GM23248 (cell line): ENCODE measurements at places on chromosomes 7 and 10. TPM values are rescaled to one million over a fixed set of nuclear protein-coding genes. Genes with fewer than 3 reads are reported as not detected.

PTPN20 gene
- 0.22 TPM in 1 of 2 replicates, not detected in the other for total RNA-seq

PDK4 gene
- total RNA-seq, result 1.0 and 1.5 TPM in 2 replicates

BCCIP gene
- 43.9 and 51.7 TPM in 2 replicates for total RNA-seq

DEPP1 gene
- 7.0 and 10.1 TPM in 2 replicates for total RNA-seq

ALOX5 gene
- total RNA-seq, result not detected in 2 replicates

PALD1 gene
- total RNA-seq, result not detected in 2 replicates

KCNH2 gene
- not detected in 2 replicates for total RNA-seq

PLPP4 gene
- total RNA-seq, result 22.5 and 30.0 TPM in 2 replicates

GRCh38 chr7:7681191-7681935 is 37.0 kb downstream of the RPA3 start:
- peak; percentile 71 for DNase-seq

GRCh38 chr7:158847451-158847866 is 8.9 kb upstream of the DYNC2I1 start:
- DNase-seq, result peak; percentile 71

DNA sequence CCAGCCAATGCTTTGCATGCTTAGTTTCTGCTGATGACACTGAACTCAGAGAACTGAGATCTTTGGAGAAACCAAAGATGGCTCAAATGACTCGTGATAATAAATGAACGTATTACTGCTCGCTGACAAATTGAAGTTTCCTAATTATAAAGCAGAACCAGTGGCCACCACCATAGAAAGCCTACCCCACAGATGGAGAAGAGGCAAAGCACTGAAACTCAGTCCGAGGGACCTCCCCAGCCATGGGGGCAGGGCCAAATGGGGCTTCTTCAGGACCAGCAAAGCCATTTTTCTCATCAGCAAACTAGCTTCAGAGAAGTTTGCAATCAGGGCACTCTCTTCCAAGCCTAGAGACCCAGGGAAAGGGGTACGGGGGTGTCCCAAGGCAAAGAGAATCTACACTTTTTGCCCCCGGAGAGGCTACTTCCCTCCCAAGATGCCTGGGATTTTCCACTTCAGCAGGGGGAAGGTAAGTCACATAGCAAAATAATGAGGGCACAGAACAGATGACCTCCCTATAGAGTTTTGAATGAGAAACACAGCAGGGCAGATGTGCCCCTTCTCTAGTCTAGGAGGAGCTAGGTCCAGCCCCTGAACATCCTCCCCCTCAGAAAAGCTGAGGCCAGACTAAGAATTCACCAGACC is 4.3 kb upstream of the IL6 start:
- no peak for DNase-seq

DNA sequence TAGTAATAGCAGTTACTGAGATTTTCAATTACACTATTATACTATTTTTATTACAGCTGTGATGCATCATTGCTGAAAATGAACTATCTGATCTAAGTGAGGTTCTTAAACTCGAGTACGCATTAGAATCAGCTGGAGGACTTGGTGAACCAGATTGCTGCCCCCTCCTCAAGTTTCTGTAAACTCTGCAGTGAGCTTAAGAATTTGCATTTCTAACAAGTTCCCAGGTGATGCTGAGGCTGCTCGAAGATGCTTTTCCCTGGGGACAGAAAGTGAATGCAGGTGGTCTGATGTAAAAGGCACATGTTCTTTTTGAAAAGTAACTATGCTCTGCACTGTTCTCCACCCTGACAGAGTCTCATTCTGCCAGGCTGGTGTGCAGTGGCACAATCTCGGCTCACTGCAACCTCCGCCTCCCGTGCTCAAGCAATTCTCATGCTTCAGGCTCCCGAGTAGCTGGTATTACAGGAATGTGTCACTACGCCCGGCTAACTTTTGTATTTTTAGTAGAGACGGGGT is 12.5 kb downstream of the RNF133 start:
- DNase-seq, result no peak

GRCh38 chr7:87398446-87398845 is 53.0 kb downstream of the CROT start:
- peak; percentile 60 for DNase-seq

DNA sequence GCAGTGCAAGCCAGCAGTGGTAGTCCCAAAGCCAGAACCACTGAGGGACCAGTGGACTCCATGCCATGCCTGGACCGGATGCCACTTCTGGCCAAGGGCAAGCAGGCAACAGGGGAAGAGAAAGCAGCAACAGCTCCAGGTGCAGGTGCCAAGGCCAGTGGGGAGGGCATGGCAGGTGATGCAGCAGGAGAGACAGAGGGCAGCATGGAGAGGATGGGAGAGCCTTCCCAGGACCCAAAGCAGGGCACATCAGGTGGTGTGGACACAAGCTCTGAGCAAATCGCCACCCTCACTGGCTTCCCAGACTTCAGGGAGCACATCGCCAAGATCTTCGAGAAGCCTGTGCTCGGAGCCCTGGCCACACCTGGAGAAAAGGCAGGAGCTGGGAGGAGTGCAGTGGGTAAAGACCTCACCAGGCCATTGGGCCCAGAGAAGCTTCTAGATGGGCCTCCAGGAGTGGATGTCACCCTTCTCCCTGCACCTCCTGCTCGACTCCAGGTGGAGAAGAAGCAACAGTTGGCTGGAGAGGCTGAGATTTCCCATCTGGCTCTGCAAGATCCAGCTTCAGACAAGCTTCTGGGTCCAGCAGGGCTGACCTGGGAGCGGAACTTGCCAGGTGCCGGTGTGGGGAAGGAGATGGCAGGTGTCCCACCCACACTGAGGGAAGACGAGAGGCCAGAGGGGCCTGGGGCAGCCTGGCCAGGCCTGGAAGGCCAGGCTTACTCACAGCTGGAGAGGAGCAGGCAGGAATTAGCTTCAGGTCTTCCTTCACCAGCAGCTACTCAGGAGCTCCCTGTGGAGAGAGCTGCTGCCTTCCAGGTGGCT is 97.7 kb downstream of the TACC2 start:
- DNase-seq, result no peak

DNA sequence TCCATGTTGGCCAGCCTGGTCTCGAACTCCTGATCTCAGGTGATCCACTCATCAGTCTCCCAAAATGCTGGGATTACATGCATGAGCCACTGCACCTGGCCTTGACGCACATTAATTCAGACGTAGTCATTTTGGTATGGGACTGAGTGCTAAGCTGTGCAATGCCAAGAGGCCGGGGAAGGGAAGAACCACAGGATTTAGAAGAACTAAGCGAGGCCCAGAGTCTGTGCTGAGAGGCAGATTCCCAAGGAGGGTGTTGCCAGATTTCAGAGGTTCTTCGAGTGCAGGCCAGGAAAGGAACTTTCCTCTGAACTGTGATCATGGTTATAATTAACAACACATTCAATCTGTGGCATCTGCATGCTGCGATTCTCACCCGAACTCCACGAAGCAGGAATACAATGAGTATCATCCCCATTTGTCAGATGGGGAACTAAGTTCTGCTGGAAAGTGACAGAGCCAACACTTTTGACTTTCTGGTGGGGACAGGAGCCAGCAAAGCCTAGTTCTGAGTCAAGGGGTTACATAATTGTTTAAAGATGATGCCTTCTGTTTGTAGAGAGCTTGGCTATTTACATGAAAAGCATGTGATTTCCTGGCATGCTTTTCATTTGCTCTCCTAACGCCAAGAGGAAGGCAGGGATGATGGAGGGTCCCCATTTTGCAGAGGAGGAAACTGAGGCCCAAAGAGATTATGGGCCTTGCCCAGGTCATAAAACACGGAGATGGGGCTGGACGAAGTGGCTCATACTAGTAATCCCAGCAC is 6.2 kb upstream of the ZAN start:
- peak; percentile 93 for DNase-seq

DNA sequence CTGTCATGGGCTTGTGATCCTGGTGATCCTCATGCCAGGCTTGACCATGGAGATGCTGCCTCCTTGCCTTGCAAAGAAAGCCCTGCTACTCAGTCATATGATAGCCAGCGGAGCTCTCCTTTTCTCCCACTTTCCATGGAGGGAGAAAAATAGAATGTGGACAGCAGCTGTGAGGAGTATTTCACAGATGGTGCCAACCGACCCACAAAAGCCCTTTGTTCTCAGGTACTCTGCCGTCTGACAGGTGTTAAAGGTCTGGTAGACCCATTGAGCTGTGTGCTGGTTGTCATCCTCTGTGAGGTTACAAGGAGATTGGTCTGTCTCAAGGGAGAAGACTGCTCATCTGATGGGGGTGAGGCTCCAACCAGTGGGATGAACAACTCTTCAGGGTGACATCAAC is 29.5 kb upstream of the COBL start:
- no peak for DNase-seq

GRCh38 chr10:74558897-74559296 is 267.5 kb upstream of the KAT6B start:
- no peak for DNase-seq

GRCh38 chr7:44182827-44183226 is 6.4 kb downstream of the GCK start:
- DNase-seq, result no peak

GRCh38 chr10:121154310-121154709 is 303.1 kb downstream of the WDR11 start:
- DNase-seq, result no peak

DNA sequence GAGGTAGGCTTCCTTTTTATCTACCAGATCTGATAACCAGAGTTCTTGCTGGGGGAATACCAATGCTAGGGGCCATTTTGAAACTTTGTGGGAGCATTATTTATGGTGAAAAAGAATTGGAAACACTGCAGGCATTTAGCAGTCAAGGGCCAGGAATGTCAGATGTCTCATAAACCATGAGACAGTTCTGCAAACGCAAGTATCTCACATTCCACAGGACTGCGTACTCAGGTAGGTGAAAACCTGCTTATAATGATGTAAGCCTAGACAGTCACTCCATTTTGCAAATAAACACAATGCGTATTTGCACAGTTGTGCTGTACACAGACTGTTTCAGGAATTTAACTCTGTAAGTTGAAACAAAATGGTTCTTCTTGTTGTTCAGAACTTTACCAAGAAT is 33.9 kb downstream of the ECHDC3 start:
- DNase-seq, result no peak

GRCh38 chr7:143434660-143435059 is 8.6 kb upstream of the TAS2R60 start:
- DNase-seq, result peak; percentile 93

DNA sequence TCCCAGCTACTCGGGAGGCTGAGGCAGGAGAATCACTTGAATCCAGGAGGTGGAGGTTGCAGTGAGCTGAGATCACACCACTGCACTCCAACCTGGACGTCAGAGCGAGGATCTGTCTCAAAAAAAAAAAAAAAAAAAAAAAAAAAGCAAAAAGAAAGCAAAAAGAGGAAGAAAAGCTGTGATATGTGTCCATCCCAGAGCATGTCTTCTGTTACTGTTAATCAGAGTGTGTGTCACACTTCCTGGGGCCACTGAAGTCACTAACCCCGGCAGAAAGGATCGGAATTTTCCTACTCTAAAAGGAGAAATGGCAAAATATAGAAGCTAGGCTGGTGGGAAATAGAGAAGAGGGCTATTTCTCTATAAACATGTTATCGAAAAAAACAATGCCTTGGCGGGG is 11.9 kb downstream of the PIK3AP1 start:
- no peak for DNase-seq

- DNase-seq, result no peak
These were observed 3.3 kb upstream of the GAD2 start for GRCh38 chr10:26213157-26213800.

DNA sequence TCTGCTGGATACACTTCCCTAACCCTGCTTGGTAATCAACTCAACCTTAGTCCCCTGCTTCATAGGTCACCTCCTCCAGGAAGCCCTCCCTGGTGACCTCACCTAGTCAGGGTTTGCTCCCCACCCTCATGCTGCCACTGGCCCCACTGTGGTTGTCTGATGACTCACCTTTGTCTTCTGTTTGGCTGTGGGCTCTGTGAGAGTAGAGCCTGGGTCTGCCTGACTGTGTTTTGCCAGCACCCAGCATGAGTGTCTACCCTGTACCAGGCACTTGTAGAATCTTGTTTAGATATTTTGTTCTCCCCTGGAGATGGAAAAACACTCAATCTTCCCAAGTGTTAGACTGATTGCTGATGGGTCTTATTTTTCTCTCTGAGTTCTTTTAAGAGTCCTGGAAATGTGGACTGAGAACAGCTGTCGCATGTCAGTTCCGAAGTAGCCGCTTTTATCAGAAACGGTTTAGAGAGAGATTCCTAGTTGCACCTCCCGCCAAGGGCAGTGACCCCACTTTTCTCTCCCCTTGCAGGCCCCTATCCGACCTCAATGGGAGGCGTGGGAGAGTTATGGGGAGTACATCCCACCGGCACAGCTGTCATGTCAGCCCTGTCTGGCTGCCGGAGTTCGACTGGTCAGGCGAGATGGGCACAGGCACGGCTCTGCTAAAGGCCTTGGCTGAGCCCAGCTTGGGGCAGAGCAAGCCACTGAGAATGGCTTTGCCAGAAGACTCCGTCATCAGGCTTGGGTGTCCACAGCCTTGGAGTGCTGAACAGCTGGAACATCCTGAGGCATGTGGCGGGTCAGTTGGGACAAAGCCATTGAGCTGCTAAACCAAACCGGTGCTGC is 134.3 kb downstream of the GRK5 start:
- peak; percentile 80 for DNase-seq

GRCh38 chr10:42985436-42986316 is 91.2 kb upstream of the RET start:
- no peak for DNase-seq

- no peak for DNase-seq
These were observed 448.1 kb downstream of the KCNMA1 start for GRCh38 chr10:77189520-77189919.

- DNase-seq, result peak; percentile 18
These were observed 193.5 kb downstream of the CFTR start for GRCh38 chr7:117673367-117673766.

GRCh38 chr7:30163231-30163894 is 28.6 kb downstream of the MTURN start:
- DNase-seq, result no peak

DNA sequence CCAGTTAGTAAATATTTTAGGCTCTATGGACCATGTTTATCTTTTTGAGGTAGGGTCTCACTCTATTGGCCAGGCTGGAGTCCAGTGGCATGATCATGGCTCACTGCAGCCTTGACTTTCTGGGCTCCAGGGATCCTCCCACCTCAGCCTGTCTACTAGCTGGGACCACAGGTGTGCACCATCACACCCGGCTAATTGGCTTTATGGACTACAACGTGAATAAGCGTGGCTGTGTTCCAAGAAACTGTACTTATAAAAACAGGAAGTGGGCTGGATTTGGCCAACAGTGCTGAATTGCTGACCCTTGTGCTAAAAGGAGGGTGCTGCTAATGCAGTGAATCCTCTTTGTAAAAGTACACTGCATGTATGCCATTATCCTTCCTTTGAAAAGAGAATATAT is 111.7 kb upstream of the CDK13 start:
- no peak for DNase-seq
